Keratinocyte (primary cell): ENCODE measurements at places on chromosomes 5 and 9.

- no peaks in the 10 kb centered on the region for H3K27me3 ChIP-seq
- H3K4me3 ChIP-seq = no peak overlapping the region
- no peak overlapping the region for H3K27ac ChIP-seq
- H3K36me3 ChIP-seq = peaks cover 19% of the 10 kb centered on the region
- no peak for DNase-seq
Observed at GRCh38 chr9:126877418-126877817, 17.0 kb downstream of the ZBTB34 start.

DNA sequence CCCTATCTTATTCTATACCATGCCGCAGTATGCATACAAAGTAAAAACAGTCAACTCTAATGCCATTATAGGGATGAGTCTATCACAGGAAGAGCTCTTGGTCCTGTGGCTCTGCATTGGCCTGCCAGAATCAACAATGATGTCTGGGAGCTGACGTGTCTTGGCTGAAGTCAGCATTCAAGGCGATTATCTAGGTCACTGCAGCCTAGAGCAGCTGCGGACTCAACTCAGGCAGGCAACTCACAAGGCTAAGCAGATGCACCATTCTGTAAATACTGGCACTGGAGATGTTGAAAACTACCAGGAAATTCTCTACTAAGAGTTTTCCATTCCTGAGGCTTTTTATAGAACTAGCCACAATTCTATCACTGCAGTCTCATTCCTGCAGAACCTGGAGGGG is 13.3 kb downstream of the SPATA9 start:
- no peaks in the 10 kb centered on the region for H3K27me3 ChIP-seq
- no peaks in the 10 kb centered on the region for H3K36me3 ChIP-seq
- no peak for DNase-seq

GRCh38 chr9:31492229-31492628 is 892.2 kb upstream of the ACO1 start:
- H3K4me1 ChIP-seq = no peaks in the 10 kb centered on the region
- no peak overlapping the region for H3K4me3 ChIP-seq
- H3K36me3 ChIP-seq = no peaks in the 10 kb centered on the region
- H3K27ac ChIP-seq = no peak overlapping the region
- DNase-seq = no peak

GRCh38 chr5:64944868-64945267 is 176.1 kb downstream of the CWC27 start:
- no peaks in the 10 kb centered on the region for H3K4me1 ChIP-seq
- H3K4me3 ChIP-seq = no peak overlapping the region
- H3K27me3 ChIP-seq = no peaks in the 10 kb centered on the region
- no peaks in the 10 kb centered on the region for H3K36me3 ChIP-seq
- H3K27ac ChIP-seq = no peak overlapping the region

DNA sequence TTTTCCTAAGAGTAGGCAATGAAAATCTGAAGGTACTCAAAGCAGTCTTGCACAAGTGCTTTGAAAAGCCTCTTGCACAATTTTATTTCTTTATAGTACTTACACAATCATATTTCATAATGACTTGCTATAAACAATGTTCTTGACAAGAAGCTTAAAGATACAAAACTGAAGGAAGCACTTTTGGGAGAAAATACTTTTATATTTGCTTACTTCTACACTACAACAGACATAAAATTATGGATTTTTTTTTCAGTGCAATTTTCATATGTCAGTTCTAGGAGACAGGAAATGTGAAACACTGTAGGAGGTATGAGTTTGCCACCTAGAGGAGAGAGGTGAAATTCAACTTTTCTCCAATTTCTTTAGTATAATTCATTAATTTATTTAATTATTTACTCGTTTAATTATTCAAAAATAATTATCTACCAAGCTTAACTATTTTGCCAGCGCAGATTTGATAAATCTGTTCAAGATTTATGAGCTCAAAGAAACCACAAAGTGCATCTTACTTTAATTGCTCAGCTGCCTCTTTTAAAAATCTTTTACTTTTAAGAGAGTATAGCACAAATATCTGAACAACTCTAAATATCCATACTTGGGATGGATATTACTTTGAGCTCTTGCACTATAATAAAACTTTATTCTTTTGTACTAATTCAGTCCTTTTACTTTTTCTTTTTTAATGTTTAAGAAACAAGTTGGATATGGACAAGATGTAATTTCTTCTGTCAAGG is 29.0 kb upstream of the CDKN2B start:
- peak overlapping the region; percentile 30 for H3K4me3 ChIP-seq
- no peaks in the 10 kb centered on the region for H3K27me3 ChIP-seq
- no peak for DNase-seq
- peak overlapping the region; percentile 92 for H3K27ac ChIP-seq
- peaks cover 56% of the 10 kb centered on the region for H3K4me1 ChIP-seq

DNA sequence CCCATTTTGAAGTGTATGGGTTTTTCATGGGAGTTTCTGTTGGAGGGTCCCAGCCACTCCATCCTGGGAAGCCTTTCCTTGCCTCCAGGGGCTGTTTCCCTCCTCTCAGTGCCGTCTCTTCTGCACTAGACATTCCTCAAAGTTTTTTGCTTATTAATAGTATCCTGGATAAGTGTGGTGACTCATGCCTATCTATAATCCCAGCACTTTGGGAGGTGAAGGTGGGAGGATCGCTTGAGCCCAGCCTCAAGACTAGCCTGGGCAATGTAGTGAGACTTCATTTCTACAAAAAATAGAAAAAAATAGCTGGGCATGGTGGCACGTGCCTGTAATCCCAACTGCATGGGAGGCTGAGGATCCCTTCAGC is 43.1 kb downstream of the RALGPS1 start:
- peaks cover 19% of the 10 kb centered on the region for H3K4me1 ChIP-seq
- no peaks in the 10 kb centered on the region for H3K36me3 ChIP-seq
- peak overlapping the region; percentile 72 for H3K27ac ChIP-seq
- DNase-seq = no peak

- H3K4me1 ChIP-seq = no peaks in the 10 kb centered on the region
- H3K27me3 ChIP-seq = no peaks in the 10 kb centered on the region
- H3K4me3 ChIP-seq = no peak overlapping the region
Observed at GRCh38 chr5:148815578-148815977, 10.8 kb upstream of the ADRB2 start.

- peaks cover 18% of the 10 kb centered on the region for H3K4me1 ChIP-seq
- no peaks in the 10 kb centered on the region for H3K27me3 ChIP-seq
- DNase-seq = no peak
- no peak overlapping the region for H3K4me3 ChIP-seq
- no peaks in the 10 kb centered on the region for H3K36me3 ChIP-seq
Observed at GRCh38 chr5:120614531-120615180, 150.6 kb downstream of the PRR16 start.

- H3K27me3 ChIP-seq = peaks cover 10% of the 10 kb centered on the region
- no peak overlapping the region for H3K4me3 ChIP-seq
- DNase-seq = no peak
- H3K36me3 ChIP-seq = no peaks in the 10 kb centered on the region
- no peaks in the 10 kb centered on the region for H3K4me1 ChIP-seq
Observed at GRCh38 chr9:98877311-98877710, 66.4 kb upstream of the COL15A1 start.

GRCh38 chr5:2575292-2575691 is 176.2 kb downstream of the IRX2 start:
- H3K4me1 ChIP-seq = no peaks in the 10 kb centered on the region
- no peak overlapping the region for H3K27ac ChIP-seq
- no peak overlapping the region for H3K4me3 ChIP-seq
- H3K36me3 ChIP-seq = no peaks in the 10 kb centered on the region
- no peak for DNase-seq
- H3K27me3 ChIP-seq = peaks cover 7% of the 10 kb centered on the region

GRCh38 chr5:18551716-18552115 is 917.5 kb downstream of the TAF11L14 start:
- no peaks in the 10 kb centered on the region for H3K36me3 ChIP-seq
- no peak for DNase-seq
- H3K4me3 ChIP-seq = no peak overlapping the region
- no peak overlapping the region for H3K27ac ChIP-seq

DNA sequence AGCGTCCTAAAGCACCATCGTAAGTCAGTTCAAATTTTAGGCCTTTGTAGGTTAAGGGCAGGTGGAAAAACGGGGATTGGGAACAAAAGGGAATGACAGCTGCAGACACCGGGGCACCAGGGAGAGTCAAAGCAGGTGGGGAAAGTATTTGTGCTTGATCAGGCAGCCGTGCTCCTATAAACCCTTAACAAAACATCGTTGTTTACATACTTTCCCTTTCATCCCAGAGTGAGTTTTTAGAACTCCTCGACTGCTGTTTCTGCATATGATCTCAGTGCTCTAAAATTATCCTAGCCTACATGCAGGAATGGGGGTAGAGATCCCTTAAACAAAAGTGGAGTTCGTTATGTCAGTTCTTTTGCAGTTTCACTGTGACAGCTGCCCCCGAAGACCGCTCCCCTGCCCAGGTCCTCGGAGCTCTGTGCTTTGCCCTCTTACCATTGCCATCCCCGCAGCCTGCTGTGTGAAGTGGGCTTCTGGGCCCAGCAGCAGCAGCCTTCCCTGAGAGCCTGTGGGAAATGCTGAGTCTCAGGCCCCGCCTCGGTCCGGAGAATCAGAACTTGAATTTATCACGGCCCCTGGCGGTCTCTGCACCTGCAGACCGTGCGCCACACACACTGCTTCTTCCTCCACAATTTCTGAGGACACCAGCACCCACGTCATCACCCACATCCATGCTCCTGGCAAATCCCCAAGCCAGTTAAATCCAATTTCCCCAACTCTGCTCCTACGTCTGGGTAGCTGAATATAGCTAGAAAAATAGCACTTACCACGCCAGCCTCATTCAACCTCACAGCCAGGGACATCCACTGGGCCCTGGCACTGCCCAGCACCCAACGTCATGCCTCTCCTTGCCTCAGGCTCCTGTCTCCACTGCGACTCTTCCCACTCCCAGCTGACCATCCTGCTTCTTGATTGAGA is 86.8 kb downstream of the NSUN2 start:
- no peak overlapping the region for H3K4me3 ChIP-seq
- H3K27me3 ChIP-seq = no peaks in the 10 kb centered on the region
- H3K4me1 ChIP-seq = no peaks in the 10 kb centered on the region
- H3K36me3 ChIP-seq = no peaks in the 10 kb centered on the region

GRCh38 chr9:3331801-3332200 is 194.0 kb downstream of the RFX3 start:
- H3K4me3 ChIP-seq = no peak overlapping the region
- DNase-seq = no peak
- H3K4me1 ChIP-seq = no peaks in the 10 kb centered on the region
- H3K27ac ChIP-seq = no peak overlapping the region

- no peak for DNase-seq
- H3K4me1 ChIP-seq = no peaks in the 10 kb centered on the region
- no peaks in the 10 kb centered on the region for H3K27me3 ChIP-seq
- no peak overlapping the region for H3K27ac ChIP-seq
- H3K4me3 ChIP-seq = no peak overlapping the region
- no peaks in the 10 kb centered on the region for H3K36me3 ChIP-seq
Observed at GRCh38 chr5:8641786-8642505, 773.0 kb downstream of the MTRR start.

GRCh38 chr5:72288924-72289323 is 31.1 kb downstream of the MRPS27 start:
- no peaks in the 10 kb centered on the region for H3K27me3 ChIP-seq
- H3K4me1 ChIP-seq = no peaks in the 10 kb centered on the region
- DNase-seq = no peak
- peaks cover 7% of the 10 kb centered on the region for H3K36me3 ChIP-seq
- no peak overlapping the region for H3K27ac ChIP-seq

DNA sequence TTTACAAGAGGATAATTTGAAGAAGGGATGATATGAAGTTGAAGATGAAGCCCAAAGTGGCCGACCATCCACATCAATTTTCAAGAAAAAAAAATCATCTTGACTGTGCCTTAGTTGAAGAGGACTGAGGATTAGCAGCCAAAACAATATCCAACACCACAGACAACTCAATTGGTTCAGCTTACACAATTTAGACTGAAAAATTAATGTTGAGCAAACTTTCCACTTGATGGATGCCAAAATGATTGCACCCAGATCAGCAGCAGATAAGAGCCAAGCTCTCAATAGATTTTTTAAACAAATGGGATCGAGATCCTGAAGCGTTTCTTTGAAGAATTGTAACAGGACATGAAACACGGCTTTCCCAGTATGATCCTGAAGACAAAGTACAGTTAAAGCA is 163.2 kb downstream of the GADD45G start:
- H3K4me3 ChIP-seq = no peak overlapping the region
- no peaks in the 10 kb centered on the region for H3K36me3 ChIP-seq
- H3K27me3 ChIP-seq = no peaks in the 10 kb centered on the region
- DNase-seq = no peak
- H3K4me1 ChIP-seq = no peaks in the 10 kb centered on the region

DNA sequence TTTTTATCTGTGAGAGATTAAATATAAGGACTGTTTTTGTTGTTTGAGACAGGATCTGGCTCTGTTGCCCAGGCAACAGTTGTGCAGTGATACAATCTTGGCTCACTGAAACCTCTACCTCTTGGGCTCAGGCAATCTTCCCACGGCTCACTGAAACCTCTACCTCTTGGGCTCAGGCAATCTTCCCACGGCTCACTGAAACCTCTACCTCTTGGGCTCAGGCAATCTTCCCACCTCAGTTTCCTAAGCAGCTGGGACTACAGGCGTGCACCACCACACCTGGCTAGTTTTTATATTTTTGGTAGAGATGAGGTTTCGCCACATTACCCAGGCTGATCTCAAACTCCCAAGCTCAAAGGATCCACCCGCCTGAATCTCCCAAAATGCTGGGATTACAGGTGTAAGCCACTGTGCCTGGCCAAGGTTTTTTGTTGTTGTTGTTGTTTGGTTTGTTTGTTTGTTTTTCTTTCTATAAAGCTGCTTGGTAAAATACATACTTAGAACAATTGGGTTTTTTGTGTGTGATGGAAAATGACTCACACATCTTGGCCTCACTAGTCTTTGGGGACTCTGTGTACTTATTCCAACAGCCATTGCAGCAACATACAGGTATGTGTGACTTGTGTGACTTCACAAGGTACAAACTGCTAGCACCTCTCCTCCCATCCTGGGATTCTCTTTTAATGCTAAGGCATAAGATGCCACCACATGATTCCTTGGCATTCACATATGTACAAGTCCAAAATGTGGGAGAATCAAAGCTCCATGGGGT is 36.5 kb upstream of the RASA1 start:
- H3K4me3 ChIP-seq = no peak overlapping the region
- no peak overlapping the region for H3K27ac ChIP-seq

- H3K27ac ChIP-seq = peak overlapping the region; percentile 56
- peaks cover 9% of the 10 kb centered on the region for H3K4me1 ChIP-seq
- H3K27me3 ChIP-seq = no peaks in the 10 kb centered on the region
- no peak for DNase-seq
Observed at GRCh38 chr5:56012281-56012963, 17.7 kb upstream of the IL6ST start.

DNA sequence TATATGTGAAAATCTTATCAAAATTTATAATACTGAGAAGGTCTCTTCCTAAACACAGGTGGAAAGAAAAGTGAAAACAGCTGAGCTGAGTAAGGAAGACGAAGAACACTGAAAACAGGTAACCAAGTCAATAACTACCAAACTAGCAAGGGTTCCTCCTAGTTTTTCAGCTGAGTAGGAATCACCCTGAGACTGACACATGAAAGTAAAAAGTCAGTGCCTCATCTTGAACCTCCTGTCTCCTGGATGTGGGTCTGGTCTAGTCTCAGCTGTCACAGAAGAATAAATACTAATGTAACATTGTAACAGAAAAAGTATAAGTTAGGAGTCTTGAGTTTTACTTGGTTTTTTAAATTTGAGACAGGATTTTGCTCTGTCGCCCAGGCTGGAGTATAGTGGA is 121.0 kb downstream of the MEF2C start:
- H3K4me3 ChIP-seq = no peak overlapping the region
- H3K36me3 ChIP-seq = no peaks in the 10 kb centered on the region
- no peak overlapping the region for H3K27ac ChIP-seq

GRCh38 chr9:113185271-113185670 is 34.5 kb downstream of the SLC31A2 start:
- H3K27ac ChIP-seq = peak overlapping the region; percentile 83
- peaks cover 42% of the 10 kb centered on the region for H3K36me3 ChIP-seq
- peaks cover 36% of the 10 kb centered on the region for H3K4me1 ChIP-seq
- no peak overlapping the region for H3K4me3 ChIP-seq
- no peaks in the 10 kb centered on the region for H3K27me3 ChIP-seq
- no peak for DNase-seq
